GDM1 (cell line): ENCODE measurements at places on chromosomes 12 and 14.

GRCh38 chr14:61803755-61804154, 41.5 kb downstream of the SNAPC1 start:
- no peak for DNase-seq

DNA sequence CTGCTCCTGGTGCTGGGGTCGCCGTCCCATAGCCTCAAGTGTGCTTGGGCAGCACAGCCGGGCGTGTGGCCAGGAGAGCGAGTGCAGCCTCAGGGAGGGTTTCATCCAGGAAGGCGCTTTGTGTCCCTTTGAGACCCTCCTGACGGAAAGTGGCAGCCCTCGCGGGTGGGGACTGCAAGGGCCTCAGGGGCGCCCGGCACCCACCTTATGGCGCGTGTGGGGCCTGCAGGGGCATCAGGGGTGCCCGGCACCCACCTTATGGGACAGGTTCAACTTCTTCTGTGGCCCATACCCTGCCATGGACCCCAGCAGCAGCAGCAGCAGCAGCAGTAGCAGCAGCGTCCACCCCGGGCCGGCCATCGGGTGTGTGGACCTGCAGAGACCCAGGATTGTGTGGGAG, 4.5 kb downstream of the LRCOL1 start:
- no peak for DNase-seq

- no peak for DNase-seq
Observed at GRCh38 chr12:67145692-67146091, 123.5 kb upstream of the CAND1 start.

DNA sequence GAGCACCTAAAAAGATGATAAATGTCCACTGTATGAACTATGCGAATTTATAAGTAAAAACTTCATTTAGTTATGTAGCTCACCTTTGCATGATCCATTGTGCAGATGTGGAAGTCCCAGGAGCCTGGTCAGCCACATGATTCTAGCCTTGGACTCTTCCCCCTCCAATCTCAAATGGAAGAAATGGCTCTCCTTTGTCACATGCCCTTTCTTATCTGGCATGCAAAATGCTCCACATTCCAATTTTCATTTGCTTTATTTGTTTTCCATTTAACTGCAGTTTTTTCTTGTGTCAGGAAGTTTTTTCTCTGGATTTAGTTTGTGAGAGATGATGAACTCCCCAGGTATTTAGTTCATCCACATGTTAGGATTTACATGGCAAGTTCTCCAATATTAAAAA, 73.8 kb downstream of the DYRK2 start:
- DNase-seq = no peak
